Astrocyte of the hippocampus (primary cell): ENCODE measurements at places on chromosomes 16 and 17.

- DNase-seq, result no peak
These were observed 258.4 kb upstream of the SDK2 start for GRCh38 chr17:73902416-73903181.

GRCh38 chr16:51651061-51651466 lies 500.0 kb upstream of the SALL1 start:
- DNase-seq, result peak; percentile 62

DNA sequence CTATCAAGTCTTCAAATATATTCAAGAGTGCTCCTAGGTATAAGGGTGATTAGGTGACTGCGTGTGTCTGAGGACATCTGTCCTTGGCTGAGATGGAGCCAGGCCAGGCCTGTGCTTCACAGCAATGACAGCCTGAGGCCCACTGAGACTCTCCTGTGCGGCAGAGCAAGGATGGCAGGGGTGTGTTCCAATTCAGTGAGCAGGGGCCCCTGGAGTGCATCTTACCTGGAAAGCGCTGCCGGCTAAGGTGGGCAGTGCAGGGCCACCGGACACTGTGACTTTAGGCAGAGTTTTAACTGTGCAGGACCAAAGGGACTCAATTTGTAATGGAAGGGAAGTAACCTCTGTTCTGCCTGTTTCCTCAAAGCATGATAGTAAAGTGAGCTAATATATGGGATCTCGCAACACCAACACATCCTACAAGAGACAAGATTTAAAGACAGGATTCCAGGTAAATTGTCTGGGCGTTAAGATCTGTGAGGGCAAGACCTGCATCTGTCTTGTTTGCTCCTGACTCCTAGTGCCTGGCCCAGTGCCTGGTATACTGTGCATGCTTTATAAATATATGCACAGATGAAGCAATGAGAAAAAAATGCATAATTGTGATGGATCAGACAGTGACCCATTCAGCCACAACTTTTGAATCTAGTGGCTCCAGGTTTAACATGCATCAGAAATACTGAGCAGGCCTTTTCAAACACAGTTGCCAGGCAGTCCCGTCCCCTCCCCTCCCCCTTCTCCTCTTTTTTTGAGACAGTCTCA lies 86.7 kb downstream of the MRC2 start:
- DNase-seq, result no peak

- DNase-seq, result no peak
These were observed 54.6 kb upstream of the TBX2 start for GRCh38 chr17:61345061-61345460.

- no peak for DNase-seq
These were observed 16.0 kb downstream of the NPTX1 start for GRCh38 chr17:80460429-80460834.

DNA sequence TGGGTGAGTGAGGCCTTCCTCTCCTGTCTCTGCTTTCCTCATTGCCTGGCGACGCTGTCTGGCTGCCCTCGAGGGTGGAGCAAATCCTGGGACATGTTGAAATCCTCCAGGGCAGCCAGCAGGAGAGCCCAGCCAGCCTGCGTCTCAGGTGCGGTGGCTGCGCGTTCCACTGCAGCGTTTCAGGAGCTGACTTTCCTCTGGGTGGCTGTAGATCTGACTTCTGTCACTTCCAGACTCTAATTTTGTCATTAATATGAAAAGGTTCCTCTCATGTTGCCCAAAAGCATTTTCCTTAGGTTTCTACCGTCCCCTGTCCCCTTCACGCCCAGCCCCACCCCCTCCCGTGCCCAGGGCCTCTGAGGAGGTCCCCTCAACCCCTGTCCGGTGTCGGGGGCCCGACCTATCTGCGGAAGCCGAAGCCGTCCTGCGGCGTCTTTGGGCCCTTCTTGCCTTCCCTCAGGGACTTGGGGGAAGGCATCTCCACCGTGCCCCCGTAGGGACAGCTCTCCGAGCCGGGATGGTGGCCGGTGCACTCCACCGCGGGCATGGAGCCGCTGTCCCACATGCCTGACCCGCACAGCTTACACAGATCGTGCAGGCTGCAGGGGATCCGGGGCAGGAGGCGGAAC lies 95.1 kb downstream of the TBC1D16 start:
- no peak for DNase-seq

DNA sequence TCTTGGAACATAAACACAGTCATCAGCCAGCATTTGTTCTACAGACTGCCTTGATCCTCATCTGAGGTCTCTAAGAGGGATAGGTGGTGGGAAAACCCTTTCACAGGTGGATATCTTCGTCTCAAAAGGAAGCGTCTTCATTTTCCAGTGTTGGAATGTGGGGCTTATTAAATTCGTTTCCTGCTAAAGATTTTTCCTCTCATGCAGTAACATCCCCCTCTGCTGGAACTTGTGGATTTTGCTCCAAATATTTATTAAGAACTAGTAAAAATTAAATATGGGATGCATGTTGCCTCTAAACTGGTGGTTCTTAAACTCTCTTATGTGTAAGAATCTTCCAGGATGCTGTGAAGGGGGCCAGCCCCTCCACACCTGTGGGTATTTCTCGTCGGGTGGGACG lies 20.1 kb upstream of the MLYCD start:
- DNase-seq, result peak; percentile 64

DNA sequence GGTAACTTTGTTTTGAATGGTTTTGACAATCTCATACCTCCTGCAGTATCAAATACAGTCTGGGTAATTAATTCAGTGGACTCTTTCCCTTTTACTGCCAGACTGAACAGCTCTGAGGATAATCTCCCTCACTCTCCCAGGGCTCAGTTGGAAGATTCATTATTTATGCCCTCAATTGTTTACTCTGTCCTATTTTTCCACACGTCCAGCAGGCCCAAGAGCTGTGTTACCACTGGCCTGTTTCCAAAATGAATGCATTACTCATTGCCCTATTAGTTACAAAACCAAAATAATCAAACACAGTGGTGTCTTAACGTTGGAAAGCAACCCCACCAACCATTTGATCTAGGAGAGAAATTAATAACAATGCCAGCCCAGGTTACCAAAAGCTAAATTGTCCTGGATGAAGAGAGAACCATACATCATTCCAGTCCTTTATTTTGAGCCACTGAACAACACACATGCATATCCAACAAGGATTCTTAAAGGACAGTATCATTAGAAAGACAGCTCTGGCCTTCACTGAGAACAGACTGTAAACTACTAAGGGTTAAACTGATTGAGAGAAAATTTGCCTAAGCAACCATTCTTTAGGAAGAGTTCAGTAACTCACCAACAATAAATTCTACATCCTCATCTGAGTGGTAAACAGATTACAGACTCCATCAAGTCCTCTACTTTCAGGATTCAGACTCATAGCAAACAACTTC lies 34.5 kb downstream of the FAM222B start:
- peak; percentile 87 for DNase-seq

DNA sequence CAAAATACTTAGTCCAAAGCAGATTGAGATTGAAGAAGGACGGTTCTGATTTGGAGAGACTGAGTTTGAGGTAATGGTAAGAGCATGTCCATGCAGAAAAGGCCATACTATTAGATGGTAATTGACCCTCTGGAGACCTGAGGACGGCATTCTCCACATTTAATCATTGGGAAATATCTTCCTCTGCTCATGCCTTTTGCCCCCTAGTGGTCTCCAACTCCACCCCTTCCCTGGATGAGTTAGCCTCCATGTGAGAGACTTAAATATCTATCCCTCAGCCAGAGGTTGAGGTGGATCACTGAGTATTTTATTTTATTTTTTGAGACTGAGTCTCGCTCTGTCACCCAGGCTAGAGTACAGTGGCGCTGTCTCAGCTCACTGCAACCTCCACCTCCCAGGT lies 10.4 kb upstream of the OR3A1 start:
- no peak for DNase-seq

DNA sequence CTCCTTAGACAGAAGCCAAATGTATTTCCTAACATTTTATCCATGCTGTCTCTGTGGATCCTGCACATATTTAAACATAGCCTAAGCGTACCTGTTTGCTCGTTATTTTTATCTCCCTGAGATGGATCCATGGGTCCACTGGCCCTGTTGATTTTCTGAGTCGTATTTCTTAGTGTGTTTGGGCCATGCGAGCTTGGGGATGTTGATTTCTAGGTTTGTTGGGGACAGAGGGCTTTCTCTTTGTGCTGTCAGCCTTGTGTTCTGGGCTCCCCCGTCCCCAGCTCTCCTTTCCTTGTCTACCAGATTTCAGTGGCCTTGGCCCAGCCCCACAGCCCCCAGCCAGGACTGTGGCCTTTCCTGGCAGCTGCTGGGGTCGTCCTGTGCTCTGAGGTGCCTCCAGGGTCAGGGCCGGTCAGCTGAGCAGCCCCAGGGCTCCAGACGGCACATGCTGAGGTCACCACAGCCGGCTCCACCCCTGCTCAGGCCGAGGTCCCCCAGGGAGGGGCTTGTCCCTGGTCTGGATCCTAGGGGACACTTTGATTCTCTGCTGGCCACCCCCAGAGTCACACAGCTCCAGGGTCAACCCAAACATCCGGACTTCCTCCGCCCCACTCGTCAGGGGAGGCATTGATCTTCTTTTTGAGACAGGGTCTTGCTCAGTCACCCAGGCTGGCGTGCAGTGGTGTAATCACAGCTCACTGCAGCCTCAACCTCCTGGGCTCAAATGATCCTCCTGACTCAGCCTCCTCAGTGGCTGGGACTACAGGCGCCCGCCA lies 4.4 kb downstream of the SSTR5 start:
- no peak for DNase-seq

DNA sequence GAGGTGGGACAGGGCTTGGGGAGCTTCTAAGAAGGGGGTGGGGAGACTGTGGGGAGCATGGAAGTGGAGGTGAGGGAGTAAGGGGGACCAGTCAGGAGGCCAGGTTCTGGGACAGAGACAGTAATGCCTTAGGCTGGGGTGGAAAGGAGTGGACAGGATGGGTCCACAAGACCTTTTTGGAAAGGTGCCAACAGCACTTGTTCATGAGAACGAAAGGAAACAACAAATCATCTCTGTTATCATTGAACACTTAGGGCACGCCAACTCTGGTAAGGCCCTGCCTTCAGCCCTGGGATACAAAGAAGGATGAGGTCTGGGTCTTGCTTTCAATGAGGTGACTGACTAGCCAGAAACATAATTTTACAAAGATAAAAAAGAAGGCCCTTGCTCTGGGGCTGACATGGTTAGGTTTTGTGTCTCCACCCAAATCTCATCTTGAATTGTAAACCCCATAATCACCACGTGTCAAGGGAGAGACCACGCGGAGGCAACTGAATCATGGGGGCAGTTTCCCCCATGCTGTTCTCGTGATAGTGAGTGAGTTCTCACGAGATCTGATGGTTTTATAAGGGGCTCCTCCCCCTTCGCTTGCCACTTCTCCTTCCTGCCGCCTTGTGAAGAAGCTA lies 113.8 kb downstream of the SLC39A11 start:
- DNase-seq, result no peak

- DNase-seq, result no peak
These were observed 16.8 kb downstream of the KCTD5 start for GRCh38 chr16:2698965-2699750.

DNA sequence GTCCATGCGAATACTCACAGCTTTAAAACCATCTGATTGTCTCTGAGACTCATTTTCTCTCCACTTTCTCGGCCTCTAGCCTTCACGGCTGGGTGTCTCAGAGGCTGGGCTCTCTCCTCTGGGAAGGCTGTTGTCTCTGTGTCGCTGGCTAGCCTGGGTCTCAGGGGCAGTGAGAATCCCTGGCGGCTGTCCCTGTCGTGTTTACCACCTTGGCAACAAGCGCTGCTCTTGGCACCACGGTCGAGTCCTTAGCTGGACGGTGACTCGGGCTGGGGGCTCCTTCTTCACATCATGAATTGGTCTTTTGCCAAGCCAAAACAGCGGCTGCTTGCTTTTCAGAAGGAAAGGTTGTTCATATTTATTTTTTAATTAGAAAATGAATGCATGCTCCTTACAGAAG lies 81.1 kb downstream of the MSI2 start:
- peak; percentile 21 for DNase-seq

DNA sequence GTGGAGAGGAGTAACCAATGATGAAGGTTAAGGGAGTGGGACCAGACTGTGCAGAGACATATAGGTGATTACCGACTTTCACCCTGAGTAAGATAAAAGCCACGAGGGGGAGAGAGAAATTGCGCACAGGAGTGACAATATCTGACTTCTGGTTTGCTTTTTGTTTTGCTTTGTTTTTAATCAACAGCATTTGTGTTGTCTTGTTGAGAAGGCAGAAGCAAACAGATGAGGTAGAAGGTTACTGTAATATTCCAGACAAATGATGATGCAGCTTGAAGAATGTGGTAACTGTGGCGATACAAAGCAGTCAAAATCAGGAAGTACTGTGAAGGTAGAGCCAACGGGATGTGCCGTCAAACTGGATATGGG lies 7.5 kb downstream of the PELP1 start:
- DNase-seq, result no peak

DNA sequence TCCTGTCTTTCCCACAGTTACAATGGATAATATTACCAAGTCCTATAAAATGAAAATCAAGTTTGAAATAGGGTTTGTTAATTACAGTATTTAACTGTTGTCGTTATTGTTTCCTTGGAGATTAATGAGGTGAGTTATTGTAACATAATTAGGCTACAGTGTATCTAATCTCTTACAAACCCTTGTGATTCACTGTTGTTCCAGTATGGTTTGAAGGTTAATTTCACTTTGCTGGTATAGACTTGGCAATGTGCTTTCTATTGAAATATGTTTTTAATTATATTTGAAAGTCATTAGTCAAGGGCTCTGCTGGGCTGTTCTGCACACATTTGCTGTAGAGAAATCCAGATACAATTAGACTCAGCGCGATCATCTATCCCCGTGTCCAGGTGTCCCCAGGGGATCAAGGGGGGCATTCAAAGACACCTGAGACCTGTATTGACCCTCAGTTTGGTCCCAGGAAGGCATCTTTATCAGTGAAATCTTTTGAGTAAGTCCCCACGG lies 624.6 kb upstream of the EEF2KMT start:
- DNase-seq, result no peak

DNA sequence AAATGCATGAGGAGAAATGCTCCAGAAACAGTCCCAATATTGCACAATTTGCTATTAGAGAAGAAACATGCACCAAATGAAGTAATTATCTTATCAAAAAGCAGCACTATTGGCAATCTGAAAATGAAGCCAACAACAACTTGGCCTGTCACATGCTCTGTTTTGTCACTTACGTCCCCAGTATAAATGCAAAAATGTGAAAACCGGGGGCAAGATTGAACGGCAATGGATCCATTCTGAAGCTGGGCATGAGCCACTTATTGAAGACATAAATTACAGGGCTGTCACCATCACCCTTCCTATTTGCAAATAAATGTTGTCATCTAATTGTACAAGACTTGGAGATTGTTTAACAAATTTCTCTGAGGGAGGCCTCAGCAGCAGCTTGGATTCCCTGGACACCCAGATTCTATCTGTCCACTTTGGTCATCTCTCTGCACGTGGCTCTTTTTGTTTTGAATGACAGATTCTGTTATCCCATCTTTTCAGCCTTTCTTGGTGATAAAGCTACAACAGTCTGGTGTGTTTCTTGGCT lies 180.2 kb upstream of the CDH5 start:
- no peak for DNase-seq

- no peak for DNase-seq
These were observed 116.9 kb downstream of the DNAH3 start for GRCh38 chr16:21033704-21034103.

- peak; percentile 60 for DNase-seq
These were observed 219.2 kb downstream of the C16orf78 start for GRCh38 chr16:49592546-49593423.

- peak; percentile 66 for DNase-seq
These were observed 53.5 kb downstream of the SREBF1 start for GRCh38 chr17:17783116-17783824.

- DNase-seq, result no peak
These were observed 89.4 kb downstream of the C16orf78 start for GRCh38 chr16:49462989-49463371.

GRCh38 chr17:28726226-28726626 lies at the start of gene TLCD1:
TLCD1 (minus strand) TSS chr17:28726233; CDS start chr17:28726097, 136 bp downstream.
- peak; percentile 81 for DNase-seq
